ENCODE measurements at places on chromosomes 2 and 18.

DNA sequence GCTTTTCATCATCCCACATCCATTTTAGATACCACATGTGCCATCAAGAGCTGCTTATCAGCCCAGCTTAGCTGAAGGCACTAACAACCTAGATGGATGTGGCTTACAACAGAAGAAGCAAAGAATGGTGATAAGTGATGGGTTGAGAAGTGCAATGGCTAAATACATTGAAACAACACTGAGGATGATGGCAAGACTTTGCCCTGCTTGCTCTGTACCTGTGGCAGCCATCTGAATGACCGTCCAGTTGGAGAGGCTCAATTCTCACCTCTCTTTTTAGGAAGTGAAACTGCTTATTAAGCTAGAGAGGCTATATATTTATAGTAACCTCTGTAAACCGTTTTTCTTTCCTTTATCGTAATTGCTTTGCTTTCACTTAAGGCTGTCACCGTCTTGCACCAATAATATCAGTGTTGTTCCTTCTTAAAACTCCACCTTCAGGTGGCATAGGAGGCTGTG lies 5.7 kb downstream of the GPATCH11 start:
- no peaks in the 10 kb centered on the region for H3K27me3 ChIP-seq
- peaks cover 22% of the 10 kb centered on the region for H3K36me3 ChIP-seq
- H3K4me3 ChIP-seq: no peak overlapping the region
- H3K4me1 ChIP-seq: peaks cover 3% of the 10 kb centered on the region
- H3K27ac ChIP-seq: no peak overlapping the region

GRCh38 chr18:61225336-61225735 lies 107.9 kb upstream of the CDH20 start:
- no peak overlapping the region for H3K27ac ChIP-seq
- no peaks in the 10 kb centered on the region for H3K4me1 ChIP-seq
- no peaks in the 10 kb centered on the region for H3K27me3 ChIP-seq
- no peak overlapping the region for H3K4me3 ChIP-seq
- no peak for DNase-seq

- DNase-seq: no peak
- no peak overlapping the region for H3K27ac ChIP-seq
- no peaks in the 10 kb centered on the region for H3K4me1 ChIP-seq
- no peaks in the 10 kb centered on the region for H3K36me3 ChIP-seq
- no peak overlapping the region for H3K4me3 ChIP-seq
Observed at GRCh38 chr2:193868833-193869232, 1674.1 kb upstream of the TMEFF2 start.

GRCh38 chr18:27428120-27428519 lies 243.0 kb upstream of the CHST9 start:
- no peaks in the 10 kb centered on the region for H3K27me3 ChIP-seq
- H3K36me3 ChIP-seq: no peaks in the 10 kb centered on the region
- no peak overlapping the region for H3K4me3 ChIP-seq
- H3K4me1 ChIP-seq: no peaks in the 10 kb centered on the region
- DNase-seq: no peak
- no peak overlapping the region for H3K27ac ChIP-seq

GRCh38 chr2:183495589-183496267 lies 371.5 kb downstream of the NUP35 start:
- DNase-seq: no peak
- H3K27ac ChIP-seq: no peak overlapping the region
- no peaks in the 10 kb centered on the region for H3K4me1 ChIP-seq
- no peaks in the 10 kb centered on the region for H3K36me3 ChIP-seq

DNA sequence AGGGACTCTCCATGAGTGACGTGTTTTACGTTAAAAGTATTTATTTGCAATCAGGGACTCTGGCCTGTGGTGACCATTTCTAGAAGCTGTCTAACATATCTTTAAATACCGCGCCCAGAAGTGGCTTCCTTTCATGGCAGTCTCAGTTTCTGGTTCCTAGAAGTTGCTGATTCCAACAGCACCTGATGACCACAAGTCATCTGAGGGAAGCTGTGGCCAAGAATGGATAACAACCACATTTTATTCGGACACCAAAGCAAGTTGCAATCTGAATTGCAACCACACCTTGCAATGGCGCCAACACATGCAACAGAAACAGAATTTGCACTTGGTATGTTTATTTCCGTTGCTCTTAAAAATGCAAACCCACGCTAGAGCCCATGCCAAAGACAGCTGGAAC lies 33.1 kb downstream of the MEX3C start:
- no peak overlapping the region for H3K4me3 ChIP-seq
- H3K27ac ChIP-seq: no peak overlapping the region
- peaks cover 44% of the 10 kb centered on the region for H3K4me1 ChIP-seq
- DNase-seq: no peak
- peaks cover 6% of the 10 kb centered on the region for H3K36me3 ChIP-seq

- peaks cover 5% of the 10 kb centered on the region for H3K36me3 ChIP-seq
- H3K4me3 ChIP-seq: no peak overlapping the region
- no peaks in the 10 kb centered on the region for H3K4me1 ChIP-seq
- no peaks in the 10 kb centered on the region for H3K27me3 ChIP-seq
- no peak for DNase-seq
Observed at GRCh38 chr2:241499146-241499965, 9.0 kb downstream of the STK25 start.

- H3K36me3 ChIP-seq: no peaks in the 10 kb centered on the region
- no peaks in the 10 kb centered on the region for H3K4me1 ChIP-seq
- H3K27ac ChIP-seq: no peak overlapping the region
- no peaks in the 10 kb centered on the region for H3K27me3 ChIP-seq
Observed at GRCh38 chr2:154551649-154552048, 146.8 kb upstream of the KCNJ3 start.

DNA sequence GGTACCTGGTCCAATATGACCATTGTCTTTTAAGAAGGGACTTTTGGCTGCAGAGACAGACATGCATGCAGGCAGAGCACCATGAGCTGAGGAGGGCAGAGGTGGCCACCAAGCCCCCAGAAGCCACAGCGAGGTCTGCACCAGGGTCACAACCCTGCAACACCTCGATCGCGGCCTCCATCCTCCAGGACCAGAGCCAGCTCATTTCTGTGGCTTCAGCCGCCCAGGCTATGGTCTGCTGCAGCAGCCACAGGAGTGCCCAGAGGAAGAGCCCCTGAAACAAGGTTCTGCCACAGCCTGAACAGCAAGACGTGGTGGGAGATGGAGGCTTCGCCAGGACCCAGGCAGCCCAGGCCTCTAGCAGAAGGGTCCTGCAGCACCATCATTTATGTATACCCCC lies 53.9 kb downstream of the ANKMY1 start:
- no peak for DNase-seq
- H3K4me1 ChIP-seq: no peaks in the 10 kb centered on the region
- peaks cover 3% of the 10 kb centered on the region for H3K36me3 ChIP-seq

DNA sequence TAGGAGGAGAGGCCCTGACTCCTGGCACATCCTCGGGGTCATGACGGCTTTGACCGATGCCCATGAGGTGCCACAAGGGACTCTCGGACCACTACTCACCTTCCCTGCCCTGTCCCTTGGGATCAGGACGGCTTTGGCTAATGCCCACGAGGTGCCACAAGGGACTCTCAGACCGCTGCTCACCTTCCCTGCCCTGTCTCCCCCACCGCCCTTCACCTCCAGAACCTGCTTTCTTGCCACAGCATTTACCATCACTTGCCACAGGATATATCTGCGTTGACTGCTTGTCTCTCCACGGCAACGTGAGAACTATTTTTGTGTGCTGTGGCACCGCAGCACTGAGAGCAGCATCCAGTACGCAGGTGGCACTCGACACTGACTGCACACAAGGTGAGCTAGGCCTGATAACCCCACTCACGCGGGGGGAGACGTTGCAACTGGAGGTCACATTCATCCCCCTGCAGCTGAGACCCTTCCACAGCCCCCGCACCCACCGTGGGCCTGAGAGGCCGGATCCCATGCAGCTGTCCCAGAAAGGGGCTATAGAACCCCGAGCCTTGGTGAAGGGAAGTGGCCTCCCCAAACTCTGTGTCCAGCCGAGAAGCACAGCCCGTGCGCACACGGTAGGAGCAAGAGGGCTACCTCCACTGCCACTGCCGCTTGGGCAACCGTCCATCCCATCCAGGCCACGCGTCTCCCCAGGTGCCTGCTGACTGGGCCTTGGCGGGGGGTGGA lies 47.5 kb downstream of the ANO7 start:
- no peak for DNase-seq
- no peak overlapping the region for H3K27ac ChIP-seq
- H3K36me3 ChIP-seq: peaks cover 80% of the 10 kb centered on the region
- H3K27me3 ChIP-seq: no peaks in the 10 kb centered on the region
- H3K4me3 ChIP-seq: no peak overlapping the region
- no peaks in the 10 kb centered on the region for H3K4me1 ChIP-seq

- H3K27ac ChIP-seq: no peak overlapping the region
- H3K27me3 ChIP-seq: peaks cover 3% of the 10 kb centered on the region
- no peak overlapping the region for H3K4me3 ChIP-seq
- no peak for DNase-seq
- H3K4me1 ChIP-seq: no peaks in the 10 kb centered on the region
- H3K36me3 ChIP-seq: no peaks in the 10 kb centered on the region
Observed at GRCh38 chr2:122018736-122019135, 263.3 kb downstream of the TSN start.

DNA sequence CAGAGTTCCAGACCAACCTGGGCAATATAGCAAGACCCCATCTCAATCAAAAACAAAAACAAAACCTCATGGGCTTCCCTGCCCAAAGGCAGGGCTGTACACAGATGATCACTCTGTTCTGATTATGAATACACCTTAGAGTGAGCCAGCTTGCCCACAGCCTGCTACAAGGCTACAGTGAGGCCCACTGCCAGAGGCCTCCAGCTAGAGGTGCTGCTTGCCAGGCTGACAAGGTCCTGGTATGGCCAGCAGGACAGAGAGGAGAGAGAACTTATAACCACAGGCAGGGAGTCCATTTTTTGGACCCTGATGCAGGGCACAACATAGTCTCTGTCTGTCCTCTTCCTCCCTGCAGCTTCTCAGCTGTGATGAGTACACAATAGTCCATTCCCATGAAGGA lies 41.5 kb downstream of the KANSL3 start:
- H3K27ac ChIP-seq: no peak overlapping the region
- peaks cover 71% of the 10 kb centered on the region for H3K36me3 ChIP-seq
- DNase-seq: no peak
- H3K4me3 ChIP-seq: no peak overlapping the region
- no peaks in the 10 kb centered on the region for H3K27me3 ChIP-seq

GRCh38 chr2:167480232-167480985 lies 592.1 kb downstream of the XIRP2 start:
- no peaks in the 10 kb centered on the region for H3K27me3 ChIP-seq
- no peak overlapping the region for H3K4me3 ChIP-seq
- no peaks in the 10 kb centered on the region for H3K4me1 ChIP-seq
- H3K27ac ChIP-seq: no peak overlapping the region
- no peak for DNase-seq
- H3K36me3 ChIP-seq: no peaks in the 10 kb centered on the region

DNA sequence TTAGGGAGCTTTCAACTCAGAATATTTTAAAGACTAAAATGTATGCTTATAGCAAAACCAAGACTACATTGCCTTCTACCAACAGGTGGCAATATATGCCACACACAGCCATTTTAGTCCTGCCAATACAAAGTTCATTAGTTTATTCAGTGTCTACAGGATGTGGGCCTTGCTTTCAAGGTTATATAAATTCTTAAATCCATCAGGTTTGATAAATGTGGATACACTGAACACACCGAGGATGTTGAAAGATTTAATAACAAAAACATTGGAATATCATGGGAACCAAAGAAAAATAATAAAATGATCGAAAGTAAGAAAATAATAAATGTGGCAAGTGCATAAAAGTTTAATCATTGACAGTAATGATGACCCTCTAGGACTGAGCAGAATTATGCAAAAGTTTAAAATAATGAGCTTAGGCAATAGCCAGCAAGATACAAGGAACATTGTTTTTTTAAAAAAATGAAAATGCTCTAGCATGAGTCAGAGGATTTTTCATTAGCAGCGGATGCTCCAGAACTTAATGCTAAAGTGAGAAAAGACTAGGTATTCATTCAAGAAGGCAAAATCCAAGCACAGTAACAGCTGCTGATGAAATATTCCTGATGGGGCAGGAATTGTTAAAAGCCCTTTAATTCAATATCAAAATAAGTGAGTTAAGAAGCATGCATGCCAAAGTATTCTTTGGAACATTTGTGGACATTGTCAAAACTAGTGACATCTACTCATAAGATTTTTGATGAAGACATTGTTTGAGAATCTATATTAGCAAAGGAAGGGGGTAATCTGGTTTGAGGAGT lies 14.2 kb downstream of the SCN9A start:
- H3K27me3 ChIP-seq: no peaks in the 10 kb centered on the region
- DNase-seq: no peak
- H3K36me3 ChIP-seq: no peaks in the 10 kb centered on the region
- no peak overlapping the region for H3K27ac ChIP-seq
- H3K4me1 ChIP-seq: no peaks in the 10 kb centered on the region
- no peak overlapping the region for H3K4me3 ChIP-seq

GRCh38 chr2:52852006-52852405 lies 915.6 kb upstream of the CHAC2 start:
- no peak overlapping the region for H3K27ac ChIP-seq
- H3K4me3 ChIP-seq: no peak overlapping the region
- H3K36me3 ChIP-seq: no peaks in the 10 kb centered on the region
- H3K4me1 ChIP-seq: no peaks in the 10 kb centered on the region
- DNase-seq: no peak
- no peaks in the 10 kb centered on the region for H3K27me3 ChIP-seq

- peak overlapping the region; percentile 70 for H3K27ac ChIP-seq
- H3K36me3 ChIP-seq: no peaks in the 10 kb centered on the region
- H3K4me3 ChIP-seq: peak overlapping the region; percentile 71
- peaks cover 13% of the 10 kb centered on the region for H3K4me1 ChIP-seq
Observed at GRCh38 chr18:54946149-54946581, 13.1 kb downstream of the CCDC68 start.

- H3K4me1 ChIP-seq: no peaks in the 10 kb centered on the region
- no peak overlapping the region for H3K4me3 ChIP-seq
- no peak for DNase-seq
- peaks cover 4% of the 10 kb centered on the region for H3K27me3 ChIP-seq
- no peaks in the 10 kb centered on the region for H3K36me3 ChIP-seq
Observed at GRCh38 chr2:129888461-129888860, 91.0 kb upstream of the RAB6C start.

GRCh38 chr2:122478771-122479170 lies 723.3 kb downstream of the TSN start:
- H3K27me3 ChIP-seq: no peaks in the 10 kb centered on the region
- no peak overlapping the region for H3K4me3 ChIP-seq
- no peaks in the 10 kb centered on the region for H3K36me3 ChIP-seq
- no peaks in the 10 kb centered on the region for H3K4me1 ChIP-seq
- no peak for DNase-seq
- no peak overlapping the region for H3K27ac ChIP-seq

DNA sequence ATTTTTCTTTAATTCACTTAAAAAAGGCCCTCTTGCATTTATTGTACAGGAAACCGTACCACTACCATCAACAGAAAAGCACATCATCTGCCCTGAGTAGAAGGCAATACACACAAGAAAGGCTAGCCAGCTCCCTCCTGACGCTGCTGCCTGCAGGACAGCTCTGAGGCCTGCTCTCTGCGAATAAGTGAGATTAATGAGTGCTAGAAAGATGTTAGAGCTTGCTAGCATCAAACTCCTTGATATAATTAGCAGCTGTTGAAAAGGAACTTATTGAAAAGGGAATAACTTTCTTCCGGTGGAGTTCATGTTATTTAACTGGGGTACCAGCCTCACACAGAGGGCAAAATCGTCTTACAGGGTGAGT lies 56.1 kb downstream of the INHBB start:
- H3K27me3 ChIP-seq: peaks cover 5% of the 10 kb centered on the region
- no peaks in the 10 kb centered on the region for H3K4me1 ChIP-seq
- DNase-seq: no peak
- no peaks in the 10 kb centered on the region for H3K36me3 ChIP-seq

Measured in activated CD8-positive, alpha-beta T cell treated with anti-CD3 and anti-CD28 coated beads for 36 hours (primary cell).